ENCODE measurements at places on chromosomes 3 and 15.

DNA sequence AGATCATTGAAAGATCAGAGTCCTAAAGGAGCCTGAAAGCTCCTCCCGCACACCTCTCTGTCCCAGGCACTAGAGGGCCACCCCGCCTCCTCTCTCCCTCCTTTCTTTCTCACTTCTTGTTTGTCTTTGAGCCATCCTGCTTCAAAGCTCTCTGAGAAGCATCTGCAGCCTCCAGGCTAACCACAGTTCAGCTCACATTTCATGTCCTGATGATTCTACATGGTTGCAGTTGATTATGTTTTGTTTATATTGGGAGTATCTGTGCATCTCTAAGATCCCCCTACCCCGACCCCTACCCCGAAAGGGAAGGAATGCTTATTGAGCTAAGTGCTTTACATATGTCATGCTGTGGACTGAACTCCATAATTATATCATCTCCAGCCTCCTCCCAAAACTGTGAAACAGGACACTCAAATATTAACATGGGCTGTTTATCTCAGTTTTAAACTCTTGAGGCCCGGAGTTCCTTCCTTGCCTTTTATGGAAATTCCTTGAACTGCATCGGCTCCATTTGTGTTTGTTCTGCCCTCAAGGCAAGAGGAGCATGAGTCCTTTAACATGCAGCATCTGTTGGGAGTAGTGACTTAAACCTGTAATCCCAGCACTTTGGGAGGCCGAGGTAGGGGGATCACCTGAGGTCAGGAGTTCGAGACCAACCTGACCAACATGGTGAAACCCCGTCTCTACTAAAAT is 30.9 kb downstream of the MGLL start:
- no peak overlapping the region for H3K4me3 ChIP-seq
- peak overlapping the region; percentile 28 for H3K27ac ChIP-seq
- DNase-seq = peak; percentile 93
- no peaks in the 10 kb centered on the region for H3K27me3 ChIP-seq
- peaks cover 22% of the 10 kb centered on the region for H3K4me1 ChIP-seq

DNA sequence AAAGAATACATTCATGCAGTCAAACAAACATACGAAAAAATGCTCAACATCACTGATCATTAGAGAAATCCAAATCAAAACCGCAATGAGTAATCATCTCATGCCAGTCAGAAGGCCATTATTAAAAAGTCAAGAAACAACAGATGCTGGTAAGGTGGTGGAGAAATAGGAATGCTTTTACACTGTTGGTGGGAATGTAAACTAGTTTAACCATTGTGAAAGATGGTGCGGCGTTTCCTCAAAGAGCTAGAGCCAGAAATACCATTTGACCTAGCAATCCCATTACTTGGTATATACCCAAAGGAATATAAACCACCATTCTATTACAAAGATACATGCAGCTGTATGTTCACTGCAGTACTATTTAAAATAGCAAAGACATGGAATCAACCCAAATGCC is 330.4 kb downstream of the EDEM1 start:
- no peak for DNase-seq
- no peaks in the 10 kb centered on the region for H3K4me1 ChIP-seq
- H3K36me3 ChIP-seq = no peaks in the 10 kb centered on the region
- H3K4me3 ChIP-seq = no peak overlapping the region
- H3K27ac ChIP-seq = no peak overlapping the region
- H3K27me3 ChIP-seq = no peaks in the 10 kb centered on the region

DNA sequence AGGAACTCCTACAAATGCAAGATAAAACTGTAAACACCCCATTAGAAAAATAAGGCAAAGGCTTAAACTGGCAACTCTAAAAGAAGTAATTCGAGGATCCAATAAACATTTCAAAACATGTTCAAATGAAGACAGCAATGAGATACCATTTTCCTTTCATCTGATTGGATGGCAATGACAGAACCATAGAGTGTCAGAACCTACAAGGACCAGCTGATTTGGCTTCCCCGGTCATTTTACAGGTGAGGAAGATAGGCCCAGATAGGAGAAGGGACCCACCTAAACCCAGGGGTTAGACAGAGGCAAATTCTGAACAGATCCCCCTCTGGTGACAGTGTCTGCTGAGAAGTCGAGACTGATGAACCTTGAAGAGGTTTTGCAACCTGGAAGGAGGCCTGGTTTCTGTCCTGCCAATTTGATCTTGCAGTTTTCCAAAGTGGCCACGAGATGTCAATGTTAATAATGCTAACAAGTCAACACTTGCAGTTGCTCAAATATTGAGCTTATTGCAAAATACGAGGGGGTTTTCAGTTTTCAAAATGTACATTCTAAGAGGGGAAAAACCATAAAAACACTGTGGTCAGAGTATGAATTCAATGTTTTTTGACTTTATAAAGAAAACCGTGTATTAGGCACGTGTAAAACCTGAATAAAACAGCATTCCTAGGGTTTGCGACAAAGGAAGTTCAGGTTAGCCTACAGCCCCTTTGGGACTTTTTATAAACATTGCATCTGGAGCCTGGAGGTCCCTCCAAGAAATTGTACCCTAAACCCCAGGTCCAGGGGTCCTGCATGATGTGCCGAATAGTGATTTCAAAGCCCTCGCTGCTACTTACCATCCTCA is 21.5 kb downstream of the CFAP161 start:
- H3K36me3 ChIP-seq = no peaks in the 10 kb centered on the region
- H3K27me3 ChIP-seq = no peaks in the 10 kb centered on the region
- no peak overlapping the region for H3K4me3 ChIP-seq
- no peak overlapping the region for H3K27ac ChIP-seq
- DNase-seq = peak; percentile 14
- no peaks in the 10 kb centered on the region for H3K4me1 ChIP-seq

GRCh38 chr15:90645873-90646575 is 71.1 kb upstream of the BLM start:
- no peaks in the 10 kb centered on the region for H3K27me3 ChIP-seq
- H3K27ac ChIP-seq = no peak overlapping the region
- DNase-seq = no peak
- H3K4me3 ChIP-seq = no peak overlapping the region
- H3K36me3 ChIP-seq = peaks cover 13% of the 10 kb centered on the region
- H3K4me1 ChIP-seq = no peaks in the 10 kb centered on the region

GRCh38 chr15:60893886-60894285 is 335.2 kb downstream of the RORA start:
- H3K36me3 ChIP-seq = no peaks in the 10 kb centered on the region
- no peaks in the 10 kb centered on the region for H3K27me3 ChIP-seq
- no peaks in the 10 kb centered on the region for H3K4me1 ChIP-seq
- H3K4me3 ChIP-seq = no peak overlapping the region

GRCh38 chr3:112087746-112088145 is 1.6 kb downstream of the C3orf52 start:
- H3K4me1 ChIP-seq = peaks cover 40% of the 10 kb centered on the region
- no peaks in the 10 kb centered on the region for H3K27me3 ChIP-seq
- DNase-seq = no peak
- no peak overlapping the region for H3K27ac ChIP-seq

GRCh38 chr3:66449411-66449974 is 51.3 kb downstream of the LRIG1 start:
- no peak overlapping the region for H3K27ac ChIP-seq
- H3K27me3 ChIP-seq = no peaks in the 10 kb centered on the region
- DNase-seq = no peak
- no peak overlapping the region for H3K4me3 ChIP-seq
- no peaks in the 10 kb centered on the region for H3K36me3 ChIP-seq
- H3K4me1 ChIP-seq = peaks cover 9% of the 10 kb centered on the region

GRCh38 chr15:100597862-100598261 is 4.1 kb downstream of the LINS1 start:
- no peak overlapping the region for H3K4me3 ChIP-seq
- no peak overlapping the region for H3K27ac ChIP-seq
- no peaks in the 10 kb centered on the region for H3K36me3 ChIP-seq
- no peak for DNase-seq
- H3K4me1 ChIP-seq = 0 out of 2 replicates have a peak, but pooled peaks cover 3% of the 10 kb centered on the region
- H3K27me3 ChIP-seq = no peaks in the 10 kb centered on the region

DNA sequence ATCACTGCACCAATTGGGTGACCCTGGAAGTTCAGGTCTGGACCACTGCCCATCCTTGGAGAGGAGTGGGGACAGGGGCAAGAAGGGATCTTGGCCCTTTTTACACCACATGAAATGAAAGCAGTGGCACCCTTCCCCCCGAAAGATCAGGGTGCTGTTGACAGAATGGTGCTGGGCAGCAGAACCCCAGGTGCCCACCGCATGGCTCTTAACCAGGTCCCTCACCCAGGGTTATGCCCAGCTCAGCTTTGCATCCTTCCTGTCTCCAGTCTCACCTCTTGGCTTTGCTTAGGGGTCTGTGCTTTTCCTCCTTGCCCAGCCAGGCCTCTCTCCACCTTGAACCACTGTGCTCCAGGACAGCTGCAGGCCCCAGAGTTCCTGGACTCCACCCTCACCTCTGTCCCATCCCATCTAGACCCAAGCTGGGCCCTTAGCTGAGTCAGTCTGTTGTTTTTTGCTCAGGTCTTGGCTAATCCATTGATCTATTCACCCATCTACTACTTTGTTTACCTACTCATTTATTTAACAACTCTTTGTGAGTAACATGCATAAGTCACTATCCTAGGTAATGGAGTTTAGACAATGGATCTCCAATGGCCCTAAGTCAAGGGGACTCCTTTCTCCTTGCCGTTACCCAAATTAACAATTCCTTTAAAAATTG is 77.1 kb upstream of the PRR23E start:
- H3K4me3 ChIP-seq = no peak overlapping the region
- H3K4me1 ChIP-seq = no peaks in the 10 kb centered on the region
- H3K36me3 ChIP-seq = no peaks in the 10 kb centered on the region
- H3K27me3 ChIP-seq = peaks cover 6% of the 10 kb centered on the region

DNA sequence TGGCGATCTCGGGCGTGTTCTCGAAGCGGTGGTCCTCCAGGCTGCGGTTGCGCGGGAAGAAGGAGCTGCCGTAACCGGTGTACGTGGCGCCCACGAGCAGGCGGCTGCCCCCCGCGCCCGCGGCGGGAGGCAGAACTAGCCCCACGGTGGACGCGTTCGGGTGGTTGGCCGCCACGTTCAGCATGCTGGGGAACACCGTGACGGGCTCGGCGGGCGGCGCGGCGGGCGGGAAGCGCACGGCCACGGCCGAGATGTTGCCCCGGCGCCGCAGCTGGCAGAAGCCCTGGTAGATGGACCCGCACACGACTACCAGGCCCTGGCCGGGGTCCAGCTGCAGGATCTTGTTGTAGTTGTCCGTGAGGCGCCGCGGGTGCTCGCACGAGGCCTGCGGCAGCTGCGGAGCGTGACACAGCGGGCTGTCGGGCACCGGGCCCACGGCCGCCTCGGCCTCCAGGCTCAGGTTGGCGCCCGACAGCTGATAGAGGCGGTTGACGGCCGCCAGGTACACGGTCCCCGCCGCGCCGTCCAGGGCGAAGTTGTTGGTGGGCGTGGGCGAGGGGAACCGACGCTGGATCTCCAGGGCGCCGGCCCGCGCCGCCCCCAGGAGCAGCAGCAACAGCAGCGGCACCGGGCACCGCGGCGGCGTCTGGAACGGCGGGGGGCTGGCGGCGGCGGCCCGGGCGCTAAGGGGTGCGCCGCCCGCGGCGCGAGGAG is 397 bp downstream of the PLXND1 start:
- peak; percentile 66 for DNase-seq
- H3K27ac ChIP-seq = peak overlapping the region; percentile 65
- peak overlapping the region; percentile 83 for H3K4me3 ChIP-seq
- no peaks in the 10 kb centered on the region for H3K36me3 ChIP-seq
- H3K27me3 ChIP-seq = no peaks in the 10 kb centered on the region

GRCh38 chr3:43273416-43273815 is 12.9 kb upstream of the SNRK start:
- H3K4me1 ChIP-seq = no peaks in the 10 kb centered on the region
- H3K27ac ChIP-seq = no peak overlapping the region
- no peaks in the 10 kb centered on the region for H3K36me3 ChIP-seq
- no peak overlapping the region for H3K4me3 ChIP-seq
- no peaks in the 10 kb centered on the region for H3K27me3 ChIP-seq

- H3K4me3 ChIP-seq = no peak overlapping the region
- H3K4me1 ChIP-seq = peaks cover 36% of the 10 kb centered on the region
- H3K27me3 ChIP-seq = no peaks in the 10 kb centered on the region
- no peak overlapping the region for H3K27ac ChIP-seq
- H3K36me3 ChIP-seq = no peaks in the 10 kb centered on the region
These were observed 114.5 kb upstream of the PHLDB2 start for GRCh38 chr3:111744611-111745010.

- no peak for DNase-seq
- H3K27me3 ChIP-seq = no peaks in the 10 kb centered on the region
- peaks cover 18% of the 10 kb centered on the region for H3K4me1 ChIP-seq
- H3K4me3 ChIP-seq = no peak overlapping the region
- peaks cover 15% of the 10 kb centered on the region for H3K36me3 ChIP-seq
These were observed 3.3 kb downstream of the ETV5 start for GRCh38 chr3:186105543-186105942.

DNA sequence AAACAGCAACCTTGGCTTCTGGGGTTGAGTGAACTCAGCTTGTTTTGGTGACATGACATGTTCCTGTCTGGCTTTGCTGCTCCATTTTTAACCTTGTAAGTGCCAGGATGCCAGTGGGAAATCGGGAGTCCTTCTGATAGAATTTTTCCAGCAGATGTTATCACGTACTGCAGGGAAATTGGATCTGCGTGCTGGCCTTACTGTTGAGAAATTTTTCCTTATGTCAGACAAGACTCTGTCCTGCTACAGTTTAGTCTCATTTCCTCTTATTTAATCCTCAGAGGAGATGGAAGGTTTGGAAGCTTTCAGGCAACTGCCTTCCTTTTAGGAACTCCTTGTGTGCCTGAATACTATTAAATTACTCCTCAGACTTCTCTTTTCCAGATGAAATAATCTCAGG is 80.6 kb downstream of the PGPEP1L start:
- H3K4me3 ChIP-seq = no peak overlapping the region
- peaks cover 36% of the 10 kb centered on the region for H3K36me3 ChIP-seq
- H3K27me3 ChIP-seq = no peaks in the 10 kb centered on the region
- no peak for DNase-seq
- H3K27ac ChIP-seq = no peak overlapping the region

- H3K36me3 ChIP-seq = no peaks in the 10 kb centered on the region
- H3K27me3 ChIP-seq = no peaks in the 10 kb centered on the region
- H3K4me1 ChIP-seq = peaks cover 13% of the 10 kb centered on the region
- H3K27ac ChIP-seq = no peak overlapping the region
- no peak for DNase-seq
These were observed 56.9 kb downstream of the ABTB1 start for GRCh38 chr3:127729556-127730056.

DNA sequence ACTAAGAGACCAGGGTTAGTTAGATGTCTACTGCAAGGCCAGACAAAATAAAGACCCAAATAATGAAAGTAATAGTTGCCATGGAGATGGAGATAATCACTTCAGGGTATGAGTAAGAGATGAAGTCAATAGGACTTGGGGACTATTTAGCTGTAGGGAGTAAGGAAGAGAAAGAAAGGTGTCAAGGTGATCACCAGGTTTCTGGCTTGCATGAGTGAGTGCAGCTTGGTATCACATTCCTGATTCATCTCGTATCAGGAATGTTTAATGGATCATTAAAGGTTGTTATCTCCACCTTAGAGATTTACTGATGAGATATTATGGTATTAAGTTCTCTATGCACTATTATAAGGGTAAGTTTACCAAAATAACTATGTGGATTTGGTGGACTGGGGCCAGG is 357.4 kb upstream of the ATP11B start:
- H3K4me3 ChIP-seq = no peak overlapping the region
- no peaks in the 10 kb centered on the region for H3K4me1 ChIP-seq
- H3K27me3 ChIP-seq = no peaks in the 10 kb centered on the region
- DNase-seq = no peak
- no peaks in the 10 kb centered on the region for H3K36me3 ChIP-seq

GRCh38 chr3:99639579-99639978 is 1.2 kb downstream of the COL8A1 start:
- H3K27ac ChIP-seq = no peak overlapping the region
- H3K27me3 ChIP-seq = no peaks in the 10 kb centered on the region
- DNase-seq = no peak
- no peak overlapping the region for H3K4me3 ChIP-seq
- no peaks in the 10 kb centered on the region for H3K36me3 ChIP-seq

Data from SJCRH30 (cell line).